ENCODE measurements at places on chromosomes 11 and 22.

- peak; percentile 37 for DNase-seq
Observed at GRCh38 chr11:69744435-69744834, 30.7 kb downstream of the FGF4 start.

DNA sequence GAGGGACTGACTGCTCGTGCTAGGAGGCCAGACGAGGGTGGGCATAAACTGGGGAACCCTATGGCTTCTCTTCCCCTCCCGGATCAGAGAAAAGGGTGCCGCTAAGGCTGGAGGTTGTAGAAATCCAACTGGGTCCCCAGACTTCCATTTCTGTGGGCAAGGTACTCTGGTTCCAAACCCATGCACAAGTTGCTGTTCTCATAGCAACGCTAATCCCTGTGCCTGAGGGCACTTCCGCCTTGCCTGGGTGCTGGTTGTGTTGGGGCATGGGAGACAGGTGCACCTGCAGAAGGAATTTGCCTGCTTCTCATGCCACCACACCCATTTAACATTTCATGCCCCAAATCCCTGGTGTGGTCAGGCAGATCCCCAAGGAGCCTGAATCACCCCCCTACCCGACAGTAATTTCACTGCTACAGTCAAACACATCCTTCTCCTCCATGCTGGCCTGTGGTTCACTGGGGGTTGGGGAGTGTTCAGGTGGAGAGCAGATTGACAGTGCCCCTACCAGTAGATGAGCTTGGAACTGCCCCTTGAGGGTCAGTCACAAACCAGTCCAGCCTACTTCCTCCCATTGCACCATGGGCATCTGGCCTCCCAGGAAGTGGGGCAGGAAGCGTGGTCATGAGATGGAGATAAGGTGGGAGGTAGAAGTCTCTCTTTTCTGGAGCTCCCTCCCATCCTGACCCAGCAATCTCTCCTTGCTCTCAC is 1.2 kb downstream of the C2CD2L start:
- peak; percentile 17 for DNase-seq

GRCh38 chr22:48332438-48333322 is 1495.0 kb downstream of the BRD1 start:
- no peak for DNase-seq

GRCh38 chr11:19691815-19692500 is 20.7 kb upstream of the NAV2 start:
- DNase-seq, result no peak

- DNase-seq, result no peak
Observed at GRCh38 chr11:72230764-72231365, 6.3 kb downstream of the INPPL1 start.

GRCh38 chr11:17141156-17141555 is 63.7 kb upstream of the RPS13 start:
- DNase-seq, result no peak

DNA sequence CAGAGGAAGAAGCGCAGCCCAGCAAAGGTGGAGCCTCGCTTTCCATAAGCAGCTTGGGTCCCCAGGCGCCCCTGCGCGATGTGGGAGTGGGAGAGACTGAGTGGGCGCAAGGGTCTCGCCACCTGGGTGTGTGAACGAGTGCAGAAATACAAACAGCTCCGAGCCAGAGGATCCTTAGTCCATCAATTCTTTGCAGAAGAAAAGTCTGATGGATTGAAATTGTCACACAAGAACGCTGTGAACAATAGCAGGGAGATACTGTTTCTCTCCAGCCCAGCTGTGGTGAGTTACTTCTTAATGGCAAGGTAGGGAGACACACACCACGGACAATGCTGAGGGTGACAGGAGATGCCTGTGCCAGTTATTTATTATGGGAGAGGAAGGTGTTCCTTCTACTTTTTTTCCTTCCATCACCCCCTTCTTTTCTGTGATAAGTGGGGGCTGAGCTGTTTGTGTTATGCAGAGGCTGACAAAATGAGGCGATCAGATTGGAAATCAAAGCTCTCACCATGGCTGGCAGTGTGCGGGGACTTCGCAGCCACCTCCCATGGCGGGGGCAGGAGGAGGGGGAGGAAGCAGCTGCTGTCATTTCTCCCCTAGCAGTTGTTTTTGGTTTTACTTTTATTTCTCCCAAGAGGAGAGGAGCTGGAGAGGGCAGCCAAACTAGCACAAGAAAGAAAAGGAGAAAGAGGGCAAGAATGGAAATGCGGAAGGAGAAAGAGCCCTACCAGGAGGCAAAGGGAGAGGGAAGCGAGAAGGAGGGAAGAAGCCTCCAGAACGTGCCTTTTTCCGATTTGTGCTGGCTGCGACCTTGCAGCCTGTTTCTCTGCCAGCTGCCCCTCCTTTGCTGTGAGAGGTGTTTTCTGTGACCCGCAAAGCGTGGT is 755.8 kb downstream of the NTM start:
- peak; percentile 55 for DNase-seq

- DNase-seq, result no peak
Observed at GRCh38 chr11:75964071-75964470, 149.1 kb downstream of the UVRAG start.

DNA sequence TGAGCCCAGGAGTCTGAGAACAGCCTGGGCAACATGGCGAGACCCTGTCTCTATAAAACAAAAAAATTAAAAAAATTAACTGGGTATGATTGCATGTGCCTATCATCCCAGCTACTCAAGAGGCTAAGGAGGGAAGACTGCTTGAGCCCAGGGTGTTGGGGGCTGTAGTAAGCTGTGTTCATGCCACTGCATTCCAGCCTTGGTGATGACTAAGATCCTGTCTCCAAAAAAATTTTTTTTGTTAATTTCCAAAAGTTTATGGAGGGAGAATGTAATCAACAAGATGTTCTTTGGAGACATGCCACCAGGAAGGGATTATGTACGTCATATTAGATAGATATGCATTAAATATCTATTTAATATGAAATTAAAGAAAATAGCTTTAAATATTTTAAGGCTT is 267.5 kb downstream of the SBF2 start:
- peak; percentile 34 for DNase-seq

- DNase-seq, result no peak
Observed at GRCh38 chr11:9176550-9176949, 85.2 kb upstream of the SCUBE2 start.

DNA sequence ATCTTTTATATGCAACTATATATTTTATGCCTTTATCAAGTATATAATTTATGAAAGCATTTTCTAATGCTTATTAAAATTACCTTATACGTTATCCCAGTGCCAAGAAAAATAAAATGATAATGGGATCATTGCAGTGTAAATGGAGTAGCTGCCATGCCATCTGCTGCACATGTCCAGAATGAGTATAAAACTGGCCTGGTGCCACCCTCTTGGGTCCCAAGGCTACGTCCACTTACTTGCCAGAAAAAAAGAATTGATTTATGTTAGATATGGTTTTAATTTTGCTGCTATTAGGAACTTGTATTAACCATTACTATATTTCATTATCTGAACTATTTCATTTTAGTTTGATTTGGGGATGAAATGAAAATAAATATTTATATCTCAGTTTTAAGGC is 1127.1 kb upstream of the CNTN5 start:
- no peak for DNase-seq

DNA sequence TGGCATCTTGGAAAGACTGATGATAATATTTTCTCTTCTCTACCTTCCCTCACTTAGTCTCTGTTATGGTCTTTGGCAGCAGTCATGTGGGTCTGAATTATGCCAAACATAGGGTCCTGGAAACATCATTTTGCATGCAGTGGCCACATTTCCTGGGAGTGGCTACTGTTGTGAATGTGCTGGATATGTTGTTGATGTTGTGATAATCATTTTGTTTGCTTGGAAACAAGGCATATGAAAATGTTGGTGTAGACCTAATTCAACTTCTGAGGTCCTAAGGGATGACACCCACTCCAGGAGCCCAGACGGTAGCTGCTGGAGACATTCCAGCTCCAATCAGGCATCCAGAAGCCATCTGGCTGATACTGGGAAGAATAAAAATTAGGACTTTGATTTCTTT is 109.7 kb downstream of the DCDC1 start:
- DNase-seq, result no peak

DNA sequence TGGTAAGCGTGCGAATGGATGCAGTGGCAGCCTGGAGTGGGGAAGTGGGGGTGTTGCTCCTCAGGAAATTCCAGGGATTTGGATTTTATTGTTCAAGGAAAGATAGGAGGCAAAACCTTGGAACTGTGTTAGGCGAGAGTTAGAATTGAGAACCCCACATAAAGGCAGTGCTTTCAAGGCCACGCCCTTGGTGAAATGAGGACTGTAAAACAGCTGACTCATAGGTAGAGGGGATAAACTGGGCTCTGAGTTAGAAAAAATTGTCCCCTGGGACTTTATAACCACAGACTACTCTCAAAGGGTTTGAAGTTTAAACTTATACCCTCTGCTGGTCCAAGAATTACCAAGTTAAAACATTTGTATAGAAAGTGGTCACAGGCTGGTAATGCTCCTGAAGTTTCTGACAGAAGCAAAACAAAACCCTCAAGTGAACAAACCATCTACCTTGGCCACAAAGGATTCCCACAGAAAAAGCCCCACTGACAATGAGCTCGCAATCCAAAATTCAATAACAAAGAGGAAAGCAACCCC is 250.3 kb upstream of the TBCEL start:
- no peak for DNase-seq

DNA sequence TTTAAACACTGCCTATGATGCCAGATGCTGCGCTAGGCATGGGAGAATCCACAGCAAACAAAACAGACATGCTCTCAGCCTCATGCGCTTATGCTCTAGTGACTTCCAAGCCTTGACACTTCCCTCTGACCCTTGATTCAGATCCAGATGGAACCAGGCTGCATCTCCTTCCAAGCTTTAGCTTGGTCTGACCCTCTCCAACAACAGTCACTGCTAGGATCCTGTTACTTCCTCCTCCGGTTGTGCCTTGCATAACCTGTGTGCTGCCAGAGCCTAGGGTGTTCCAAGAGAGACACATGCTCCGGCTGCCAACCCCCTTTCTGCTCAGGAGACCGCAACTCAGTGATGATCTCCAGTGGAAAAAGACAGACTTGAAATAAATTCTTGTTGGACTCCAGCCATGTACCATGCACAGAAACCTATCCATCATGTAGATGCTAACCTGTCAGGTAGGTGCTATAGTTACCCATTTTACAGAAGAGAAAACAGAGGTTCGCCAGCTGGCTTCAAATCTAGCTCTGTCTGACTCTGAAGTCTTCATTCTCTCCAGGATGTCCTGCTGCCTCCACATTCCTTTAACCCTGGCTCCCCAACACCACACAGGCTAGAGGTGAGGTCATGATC is 136.3 kb upstream of the TEAD1 start:
- DNase-seq, result peak; percentile 26

DNA sequence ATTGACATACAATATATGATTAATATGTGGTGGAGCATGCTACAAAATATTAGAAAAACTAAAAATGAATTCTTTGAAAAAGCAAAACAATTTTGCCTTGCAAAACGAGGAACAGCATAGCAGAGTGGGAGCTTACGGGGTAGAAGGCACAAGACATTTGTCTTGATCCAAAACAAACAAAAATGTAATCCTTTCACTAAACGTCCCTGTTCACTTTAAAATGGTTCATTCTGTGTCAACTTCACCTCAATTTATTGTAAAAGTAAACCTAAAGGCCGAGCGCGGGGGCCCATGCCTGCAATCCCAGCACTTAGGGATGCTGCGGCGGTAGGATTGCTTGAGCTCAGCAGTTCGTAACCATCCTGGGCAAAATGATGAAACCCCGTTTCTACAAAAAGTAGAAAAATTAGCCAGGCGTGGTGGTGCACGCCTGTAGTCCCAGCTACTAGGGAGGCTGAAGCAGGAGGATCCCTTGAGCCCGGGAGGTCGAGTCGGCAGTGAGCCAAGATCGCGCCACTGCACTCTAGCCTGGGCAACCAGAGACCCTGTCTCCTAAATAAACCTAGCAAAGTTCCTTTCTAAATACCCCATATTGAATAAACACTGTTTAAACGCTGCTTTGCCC is 2.0 kb downstream of the PRDM10 start:
- no peak for DNase-seq

GRCh38 chr22:49994361-49995040 is 18.1 kb downstream of the IL17REL start:
- DNase-seq, result no peak

DNA sequence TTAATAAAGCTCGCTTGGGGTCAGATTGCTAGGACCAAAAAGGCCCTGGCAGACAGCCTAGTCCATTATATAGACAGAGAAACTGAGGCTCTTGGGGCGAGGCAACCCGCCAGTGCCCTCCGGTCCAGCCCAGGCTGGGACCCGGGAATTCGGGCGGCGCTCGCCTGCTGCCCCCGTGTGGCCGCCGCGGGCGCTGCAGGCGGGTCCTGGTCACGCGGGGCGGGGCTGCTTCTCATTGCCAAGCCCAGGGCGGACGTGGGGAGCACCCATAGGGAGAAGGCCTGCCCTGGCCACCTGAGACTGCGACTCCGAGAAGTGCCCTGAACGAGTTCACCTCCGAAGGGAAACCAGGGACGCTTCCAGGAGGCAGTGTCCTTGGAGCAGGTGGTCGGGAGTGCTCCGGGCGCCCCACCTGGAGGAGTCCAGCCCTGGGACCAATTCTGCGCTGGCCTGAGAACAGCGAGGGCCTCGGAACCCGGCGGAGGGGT is 36.0 kb upstream of the CSNK1E start:
- peak; percentile 51 for DNase-seq

DNA sequence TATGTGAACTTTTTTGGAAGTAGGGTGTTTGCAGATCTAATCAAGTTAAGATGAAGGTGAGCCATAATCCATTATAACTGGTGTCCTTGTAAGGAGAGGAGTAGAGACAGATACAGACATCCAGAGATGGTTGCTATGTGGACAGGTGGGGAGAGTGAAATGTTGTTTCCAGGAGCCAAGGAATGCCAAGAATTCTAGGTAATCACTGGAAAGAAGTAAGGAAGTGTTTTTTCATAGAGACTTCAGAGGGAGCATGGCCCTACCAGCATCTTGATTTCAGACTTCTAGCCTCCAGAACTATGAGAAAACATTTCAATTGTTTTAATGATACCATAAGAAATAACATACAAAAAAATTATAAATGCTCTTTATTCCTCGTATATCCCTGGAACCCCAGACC is 320.5 kb upstream of the ANO3 start:
- no peak for DNase-seq

DNA sequence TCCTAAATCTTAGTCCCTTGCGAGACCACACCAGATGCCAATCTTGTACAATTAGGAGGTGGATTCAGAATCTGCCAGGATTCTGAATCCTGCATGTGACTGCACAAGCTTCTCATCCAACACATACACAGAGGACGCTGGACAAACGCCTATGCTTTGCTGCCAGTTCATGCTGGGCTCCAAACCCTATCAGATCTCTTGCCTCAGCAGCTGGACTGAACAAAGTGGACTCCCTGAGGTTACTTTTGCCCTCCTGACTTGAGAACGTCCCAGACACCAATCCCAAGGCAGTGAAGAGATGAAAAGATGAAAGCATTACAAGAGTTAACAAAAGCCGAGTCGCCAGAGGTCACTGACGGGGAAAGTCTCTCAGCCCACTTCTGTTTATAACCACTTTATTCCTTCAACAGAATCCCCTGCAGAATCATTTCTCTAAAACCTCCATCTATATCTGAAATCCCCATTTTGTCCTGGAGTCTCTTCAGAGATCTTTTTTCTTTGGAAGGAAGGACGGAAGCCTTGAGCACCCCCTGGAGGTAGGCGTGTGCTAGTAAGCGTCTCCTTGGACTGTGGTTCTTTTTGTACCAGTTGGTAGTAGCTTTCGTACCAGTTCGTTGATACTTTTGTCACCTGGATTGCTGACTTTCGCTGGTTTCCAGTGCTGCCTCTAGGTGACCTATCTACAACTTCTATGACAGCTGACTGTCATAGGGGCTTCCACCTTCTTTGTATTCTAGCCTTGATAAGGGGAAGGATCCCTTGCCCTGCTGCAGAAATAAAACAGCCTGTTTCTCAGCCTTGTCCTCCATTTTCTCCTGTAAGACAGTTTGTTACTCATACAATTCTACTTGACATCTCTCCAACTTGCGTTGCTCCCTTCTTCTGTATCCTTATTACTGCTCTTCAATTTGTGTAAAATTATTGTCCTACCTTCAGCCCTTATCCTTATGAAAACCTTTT is 26.1 kb upstream of the EED start:
- DNase-seq, result peak; percentile 48

All from MG63 (cell line).